ENCODE measurements at places on chromosomes 11 and 22.
A peak's percentile ranks its signal among the peaks of the same experiment; 100 is the strongest.

- DNase-seq, result no peak
Observed at GRCh38 chr11:72573072-72573854, 101.0 kb downstream of the PDE2A start.

GRCh38 chr11:117883063-117883462 lies 6.6 kb upstream of the FXYD6 start:
- no peak for DNase-seq

DNA sequence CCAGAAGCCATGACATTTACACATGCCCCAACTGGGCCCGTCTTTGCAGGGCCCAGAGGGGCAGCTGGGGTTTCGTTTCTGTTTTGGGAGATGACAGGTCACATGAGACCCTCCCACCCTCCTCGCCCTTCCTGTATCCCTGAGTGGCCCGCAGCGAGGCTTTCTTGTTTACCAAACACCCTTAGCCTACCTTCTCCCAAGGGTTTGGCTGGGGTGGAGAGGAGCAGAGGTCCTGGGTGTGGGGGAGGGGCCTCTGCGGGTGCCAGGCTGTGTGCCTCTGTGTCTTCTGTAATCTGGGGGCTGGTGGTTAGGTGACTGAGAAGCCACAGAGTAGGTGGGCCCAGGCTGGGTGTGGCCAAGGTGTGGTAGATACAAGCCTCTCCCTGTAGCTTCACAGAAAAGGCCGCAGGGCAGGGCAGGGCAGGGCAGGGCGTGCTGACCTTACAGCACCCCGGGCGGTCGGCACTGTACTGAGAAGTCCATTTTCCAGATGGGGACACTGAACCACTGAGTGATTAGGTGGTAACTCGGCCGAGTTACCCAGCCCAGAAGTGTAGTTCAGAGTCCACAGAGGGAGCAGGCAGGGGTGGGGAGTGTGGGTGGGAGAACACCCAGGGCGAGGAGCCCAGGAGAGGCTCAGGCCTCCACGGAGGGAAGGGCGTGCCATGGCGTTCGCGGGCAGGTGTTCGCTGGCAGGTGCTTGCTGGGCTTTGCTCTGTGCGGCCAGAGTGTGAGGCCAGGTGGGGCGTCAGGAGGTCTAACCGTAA lies 8.7 kb downstream of the PRR5 start:
- no peak for DNase-seq

DNA sequence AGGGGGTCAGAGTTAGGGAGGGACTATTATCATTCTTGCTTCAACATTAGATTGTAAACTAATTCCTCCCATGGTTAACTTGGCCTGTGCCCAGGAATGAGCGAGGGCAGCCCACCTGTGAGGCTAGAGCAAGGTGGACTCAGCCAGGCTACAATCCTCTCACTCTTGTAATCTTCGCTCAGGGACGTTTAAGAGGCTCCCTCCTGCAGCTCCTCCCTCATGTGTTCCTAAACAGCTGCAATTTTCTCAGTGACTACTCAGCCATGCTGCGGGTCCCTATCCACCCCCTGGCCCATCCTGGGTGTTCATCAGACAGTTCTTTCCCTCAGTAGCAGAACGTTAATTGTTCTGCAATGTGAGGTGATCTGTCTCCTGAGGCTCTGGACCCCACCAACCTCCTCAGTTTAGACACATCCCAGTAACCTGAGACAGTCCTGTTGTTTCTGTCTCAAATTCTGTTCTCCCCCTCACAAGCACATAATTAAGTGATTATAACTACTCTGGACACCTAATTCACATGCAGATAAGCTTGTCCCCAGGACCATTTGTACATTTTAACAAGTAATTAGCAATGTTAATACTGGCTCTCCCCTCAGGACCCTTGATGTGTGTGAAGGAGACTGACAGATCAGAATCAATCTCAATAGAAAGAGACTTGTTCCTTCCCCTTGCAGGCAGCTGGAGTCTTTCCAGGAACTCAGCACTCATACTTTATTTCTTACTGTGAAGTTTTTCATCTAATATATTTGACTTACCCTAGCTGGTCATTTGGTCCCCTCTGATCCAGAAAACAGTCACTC lies 337.2 kb upstream of the B3GAT1 start:
- no peak for DNase-seq

DNA sequence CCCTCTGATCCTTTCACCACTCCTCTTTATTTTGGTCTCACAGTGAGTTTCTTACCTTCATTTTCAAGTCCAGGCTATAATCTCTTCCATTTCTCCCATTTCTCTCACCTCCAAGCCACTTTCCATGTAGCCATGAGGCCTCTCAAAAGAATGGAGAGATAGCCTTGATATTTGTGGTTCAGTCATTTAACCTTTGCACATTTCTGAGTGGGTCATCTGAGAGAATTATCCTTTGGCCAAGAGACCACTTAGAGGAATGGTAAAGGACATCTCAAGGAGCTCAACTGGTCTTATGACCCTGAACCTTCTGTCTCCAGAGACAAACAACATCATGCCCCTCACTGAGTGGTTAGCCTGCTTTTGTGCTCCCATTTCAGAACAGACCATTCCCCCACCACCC lies 121.1 kb downstream of the KIRREL3 start:
- no peak for DNase-seq

DNA sequence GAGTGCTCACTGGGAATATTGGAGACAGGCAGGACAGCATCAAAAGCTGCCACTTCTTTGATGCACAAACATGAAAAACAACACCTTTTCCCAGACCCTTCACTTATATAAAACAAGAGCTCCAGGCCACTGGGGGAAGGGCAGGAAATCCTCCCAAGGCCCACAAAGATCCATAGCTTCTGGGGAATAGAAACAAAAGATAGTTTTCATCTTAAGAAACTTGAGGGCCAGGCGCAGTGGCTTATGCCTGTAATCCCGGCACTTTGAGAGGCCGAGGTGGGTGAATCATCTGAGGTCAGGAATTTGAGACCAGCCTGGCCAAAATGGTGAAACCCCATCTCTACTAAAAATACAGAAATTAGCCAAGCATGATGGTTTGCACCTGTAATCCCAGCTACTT lies 15.3 kb downstream of the RTL6 start:
- DNase-seq, result no peak

DNA sequence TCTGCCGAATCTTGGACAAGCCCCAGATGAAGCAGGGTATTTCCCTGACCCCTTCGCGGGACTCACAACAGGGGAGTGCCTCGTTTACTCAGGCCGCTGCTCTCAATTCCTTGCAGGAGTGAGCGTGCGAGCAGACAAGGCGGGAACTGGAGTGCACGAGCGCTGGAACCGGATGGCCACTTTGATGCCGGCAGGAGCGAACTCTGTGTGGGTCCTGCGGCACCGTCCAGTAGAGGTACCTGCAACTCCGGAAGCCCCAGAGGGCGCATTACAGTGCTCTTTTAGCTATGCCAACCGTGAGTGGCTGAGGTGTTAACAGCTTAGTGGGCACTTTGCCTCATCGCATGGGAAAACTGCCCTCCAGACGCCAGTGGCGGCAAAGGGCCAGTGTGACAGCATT lies 182.3 kb upstream of the ANO3 start:
- DNase-seq, result no peak

DNA sequence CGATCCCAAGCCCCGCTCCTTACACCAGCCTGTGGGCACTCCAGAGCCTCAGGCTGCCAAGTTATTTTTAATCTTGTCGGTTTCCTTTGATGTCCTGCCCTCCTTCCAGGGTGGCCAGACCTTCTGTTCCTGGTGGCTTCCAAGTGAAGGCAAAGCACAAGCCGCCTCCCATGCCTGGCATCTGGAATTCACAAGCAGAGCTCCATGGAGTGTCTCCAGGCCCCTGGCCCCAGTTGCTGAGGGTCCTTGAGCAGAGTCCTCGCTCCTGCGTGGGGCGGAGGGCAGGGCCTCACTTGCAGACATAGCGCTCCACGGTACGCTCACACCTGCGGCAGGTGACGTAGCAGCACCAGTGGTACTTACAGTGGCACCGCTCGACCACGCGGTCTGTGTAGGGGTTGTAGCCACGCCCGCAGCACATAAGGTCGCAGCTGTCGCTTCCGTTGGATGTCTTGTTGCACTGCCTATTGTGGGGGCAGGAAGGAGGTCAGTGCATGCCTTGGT lies 19.5 kb downstream of the WNT11 start:
- DNase-seq, result peak; percentile 62

DNA sequence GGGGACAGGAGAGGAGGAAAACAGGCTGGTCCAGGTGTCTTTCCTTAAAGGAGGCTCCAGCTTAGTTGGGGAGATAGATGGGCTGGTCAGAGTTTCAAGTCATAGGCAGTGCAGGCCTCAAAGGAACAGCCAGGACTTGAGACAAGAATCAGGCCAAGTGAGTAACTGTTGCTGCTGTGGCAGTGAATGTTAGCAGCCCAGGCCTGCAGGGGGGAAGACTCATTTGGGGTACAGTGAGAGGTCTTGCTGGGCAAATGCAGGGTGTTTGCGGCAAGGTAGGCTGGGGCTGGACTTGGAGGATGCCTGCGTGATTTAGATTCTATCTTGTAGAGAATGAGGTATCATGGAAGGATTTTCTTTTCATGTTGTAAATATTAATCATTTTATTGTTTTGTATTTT lies 24.1 kb downstream of the PTPRJ start:
- DNase-seq, result no peak

- no peak for DNase-seq
Observed at GRCh38 chr11:106540001-106540400, 462.5 kb downstream of the AASDHPPT start.

- DNase-seq, result peak; percentile 3
Observed at GRCh38 chr11:57205041-57205641, 23.4 kb downstream of the LRRC55 start.

DNA sequence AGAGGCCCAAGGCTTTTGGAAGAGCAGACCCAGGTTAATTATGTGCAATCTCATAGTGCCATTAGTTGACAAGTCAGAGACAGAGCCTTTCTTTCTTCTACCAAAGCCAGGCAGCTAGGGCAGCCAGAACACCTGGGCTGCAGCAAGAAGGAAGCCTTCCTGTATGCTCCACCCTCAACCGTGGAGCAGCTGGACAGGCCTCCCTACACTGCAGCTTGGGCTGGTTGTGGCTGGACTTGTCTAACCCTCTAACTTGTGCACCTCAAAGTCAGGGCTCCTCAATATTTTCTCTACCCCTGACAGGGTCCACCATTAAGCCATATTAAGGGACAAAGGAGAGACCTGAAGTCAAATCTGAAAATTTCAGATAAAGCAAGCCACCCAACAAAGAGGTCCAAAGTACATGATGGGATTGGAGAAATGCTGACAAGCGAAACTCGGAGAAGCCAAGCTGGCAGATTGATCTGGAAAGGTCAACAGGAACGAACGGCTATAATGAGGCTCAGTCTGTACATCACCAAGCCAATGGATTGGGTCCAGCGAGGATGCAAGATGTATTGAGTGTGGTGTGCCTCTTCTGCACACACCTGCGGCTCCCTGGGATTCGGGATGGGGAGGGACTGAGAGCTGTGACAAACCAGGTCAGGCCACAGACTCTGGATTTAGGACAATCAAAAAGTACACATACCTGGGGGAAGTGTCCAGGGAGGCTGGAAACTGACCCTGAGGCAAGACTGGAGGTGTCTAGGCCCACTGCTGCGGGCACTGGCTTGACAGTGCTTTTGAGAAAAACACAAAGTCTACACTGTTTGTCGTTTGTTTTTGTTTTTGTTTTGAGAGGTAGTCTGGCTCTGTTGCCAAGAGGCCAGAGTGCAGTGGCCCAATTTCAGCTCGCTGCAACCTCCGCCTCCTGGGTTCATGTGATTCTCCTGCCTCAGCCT lies 11.7 kb upstream of the SLC43A3 start:
- DNase-seq, result no peak

DNA sequence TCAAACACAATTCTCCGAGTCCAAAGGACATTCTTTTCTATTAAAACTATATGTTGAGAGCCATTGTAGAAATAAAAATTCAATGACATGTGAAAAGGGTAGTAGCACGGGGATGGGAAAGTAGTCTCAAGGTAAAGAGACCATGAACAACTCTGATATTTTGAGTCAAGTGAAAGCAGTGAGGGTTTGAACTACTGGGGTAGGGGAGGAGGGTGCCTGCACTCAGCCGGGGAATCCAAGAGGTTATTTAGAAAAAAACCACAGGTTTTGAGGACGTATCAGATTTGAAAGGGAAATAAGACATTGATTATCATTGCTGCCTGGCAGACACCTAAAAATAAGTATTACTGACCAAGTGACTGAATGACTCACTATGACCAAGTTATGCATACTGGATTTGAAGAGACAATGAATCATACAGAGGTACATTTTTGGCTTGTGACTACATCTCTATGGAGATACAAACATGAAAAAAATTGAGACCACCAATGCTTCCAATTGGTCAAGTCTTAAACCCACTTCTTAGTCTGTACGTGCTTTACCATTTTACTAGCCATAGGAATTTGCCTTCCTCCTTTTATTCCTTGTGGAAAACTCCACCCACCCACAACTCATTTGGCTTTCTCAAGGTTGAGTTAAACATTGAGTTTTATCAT lies 2.2 kb upstream of the OR52H1 start:
- DNase-seq, result no peak

- DNase-seq, result peak; percentile 92
Observed at GRCh38 chr11:57711414-57712255, at the start of gene MED19. Gene MED19, minus strand, starts transcription at chr11:57712215. Its CDS starts 36 bp downstream, at chr11:57712179.

DNA sequence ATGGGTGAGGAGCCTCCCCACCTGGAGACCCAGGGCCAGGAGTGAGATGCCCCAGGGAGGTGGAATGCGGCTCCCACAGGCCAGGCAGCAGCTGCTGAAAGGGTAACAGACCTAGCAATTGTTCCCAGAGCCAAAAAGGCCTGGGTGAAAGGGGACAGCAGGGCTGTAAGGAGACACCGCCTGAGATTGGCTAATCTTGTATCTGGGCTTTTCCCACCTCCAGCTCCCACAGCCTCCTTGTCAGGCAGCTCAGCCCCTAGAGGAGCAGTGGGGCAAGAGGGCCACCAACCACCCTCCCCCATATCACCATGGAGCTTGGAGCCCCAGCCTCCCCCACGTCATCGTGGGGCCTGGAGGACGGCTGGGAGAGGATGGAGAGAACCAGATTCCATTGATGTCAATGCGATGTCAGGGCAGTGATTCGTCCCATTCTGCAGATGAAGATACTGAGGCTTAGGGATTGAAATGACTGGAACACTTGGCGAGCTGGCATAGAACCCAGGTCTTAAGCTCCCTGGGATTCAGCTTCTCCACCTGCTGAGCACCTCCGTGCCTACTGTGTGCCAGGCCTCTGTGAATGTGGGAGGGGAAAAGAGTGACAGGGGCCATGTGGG lies 2.9 kb upstream of the MGAT3 start:
- DNase-seq, result no peak

Measured in cerebellar cortex (tissue), 1 donor.